NCI-H345 (cell line): ENCODE measurements at places on chromosomes 3 and 15.
A peak's percentile ranks its signal among the peaks of the same experiment; 100 is the strongest.

DNA sequence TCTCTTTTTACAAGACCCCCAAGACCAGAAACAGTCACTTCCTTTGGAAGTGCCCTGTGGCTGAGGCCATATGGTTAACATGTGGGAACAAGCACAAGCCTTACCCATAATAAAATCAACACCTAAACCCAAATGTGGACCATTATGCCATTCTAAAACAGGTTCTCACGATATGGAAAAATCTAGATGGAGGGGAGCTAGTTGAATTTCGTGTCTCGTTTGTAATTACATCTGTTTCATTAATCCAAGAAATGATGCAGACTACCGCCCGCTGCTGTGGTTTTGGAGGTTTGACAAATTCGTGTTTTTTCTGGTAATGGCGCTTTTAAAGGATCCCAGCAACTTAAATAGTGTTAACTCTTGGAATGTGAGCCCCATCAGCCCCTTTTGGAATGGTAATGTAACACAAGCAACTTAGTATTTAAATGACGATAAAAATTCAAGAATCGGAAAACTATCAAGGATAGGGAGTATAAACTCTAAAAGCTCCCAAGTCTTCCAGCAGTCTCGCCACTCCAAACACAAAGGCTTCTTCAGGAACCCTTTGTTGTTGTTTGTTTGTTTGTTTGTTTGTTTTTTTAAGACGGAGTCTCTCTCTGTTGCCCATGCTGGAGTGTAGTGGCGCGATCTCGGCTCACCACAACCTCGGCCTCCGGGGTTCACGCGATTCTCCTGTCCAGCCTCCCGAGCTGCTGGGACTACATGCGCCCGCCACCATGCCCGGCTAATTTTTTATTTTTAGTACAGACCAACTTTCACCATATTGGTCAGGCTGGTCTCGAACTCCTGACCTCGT lies 1.1 kb downstream of the CNBP start:
- DNase-seq, result no peak

DNA sequence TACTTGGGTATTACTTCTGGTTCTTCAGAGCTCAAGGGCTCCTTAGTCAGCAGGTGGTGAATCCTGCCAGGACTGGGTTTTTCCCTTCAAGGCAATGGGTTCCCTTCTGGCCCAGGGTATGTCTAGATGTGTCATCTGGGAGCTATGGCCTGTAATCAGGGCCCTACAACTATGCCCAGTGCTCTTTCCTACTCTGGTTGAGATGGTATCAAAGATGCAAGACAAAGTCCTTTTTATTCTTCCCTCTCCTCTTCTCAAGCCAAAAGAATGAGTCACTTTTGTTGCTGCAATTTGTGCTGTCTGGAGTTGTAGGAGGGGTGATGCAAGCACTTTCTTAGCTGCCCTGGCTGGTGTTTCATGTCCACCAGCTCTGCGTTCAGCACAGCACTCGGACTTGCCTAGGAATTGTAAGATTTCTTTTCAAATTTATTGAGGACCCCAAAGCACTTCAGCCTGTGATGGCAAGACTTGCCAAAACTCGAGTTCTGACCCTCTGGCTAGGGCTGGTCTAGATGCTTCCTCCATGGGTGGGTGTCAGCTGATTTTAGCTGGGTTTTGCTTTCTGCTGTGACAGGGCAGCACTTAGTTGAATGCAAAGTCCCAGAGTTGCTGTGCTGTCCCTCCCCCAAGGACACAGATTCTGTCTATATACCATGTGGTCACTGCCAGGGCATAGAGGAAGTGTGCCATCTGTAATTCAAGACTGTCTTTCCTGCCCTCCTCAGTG lies 129.2 kb upstream of the CBLB start:
- no peak for DNase-seq

GRCh38 chr3:115388166-115388565 lies 235.1 kb upstream of the GAP43 start:
- no peak for DNase-seq

DNA sequence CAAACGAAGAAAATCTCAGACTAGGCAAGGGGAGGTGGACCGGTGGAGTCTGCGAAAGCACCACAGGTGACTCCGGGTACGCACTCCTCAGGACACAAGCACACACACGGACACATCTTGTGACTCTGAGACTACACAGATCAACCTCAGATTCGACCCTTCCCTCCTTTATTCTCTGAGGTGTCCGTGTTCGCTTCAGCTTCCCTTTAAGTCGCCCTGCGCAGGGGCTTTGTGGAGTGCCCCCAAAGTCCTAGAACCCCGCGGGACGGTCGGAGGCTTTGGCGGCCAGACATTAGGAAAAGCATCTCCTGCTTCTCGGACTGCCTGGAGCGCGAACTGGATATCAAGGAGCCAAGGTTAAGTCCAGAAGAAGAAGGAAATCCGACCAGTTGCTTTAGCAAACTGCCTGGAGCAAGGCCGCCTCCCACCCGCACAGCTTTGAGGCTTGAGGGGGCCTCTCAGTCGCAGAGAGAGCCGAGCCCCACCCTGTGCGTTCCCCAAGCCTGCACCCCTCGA lies 730 bp downstream of the DGKG start:
- no peak for DNase-seq

- DNase-seq, result no peak
Measured at GRCh38 chr15:100097342-100098127, 244.2 kb downstream of the ADAMTS17 start.

GRCh38 chr3:45771831-45772230 lies 24.5 kb downstream of the SLC6A20 start:
- DNase-seq, result no peak

GRCh38 chr3:185479373-185479945 lies 19.4 kb downstream of the TMEM41A start:
- no peak for DNase-seq

- DNase-seq, result no peak
Measured at GRCh38 chr3:81530180-81530939, 231.1 kb downstream of the GBE1 start.

DNA sequence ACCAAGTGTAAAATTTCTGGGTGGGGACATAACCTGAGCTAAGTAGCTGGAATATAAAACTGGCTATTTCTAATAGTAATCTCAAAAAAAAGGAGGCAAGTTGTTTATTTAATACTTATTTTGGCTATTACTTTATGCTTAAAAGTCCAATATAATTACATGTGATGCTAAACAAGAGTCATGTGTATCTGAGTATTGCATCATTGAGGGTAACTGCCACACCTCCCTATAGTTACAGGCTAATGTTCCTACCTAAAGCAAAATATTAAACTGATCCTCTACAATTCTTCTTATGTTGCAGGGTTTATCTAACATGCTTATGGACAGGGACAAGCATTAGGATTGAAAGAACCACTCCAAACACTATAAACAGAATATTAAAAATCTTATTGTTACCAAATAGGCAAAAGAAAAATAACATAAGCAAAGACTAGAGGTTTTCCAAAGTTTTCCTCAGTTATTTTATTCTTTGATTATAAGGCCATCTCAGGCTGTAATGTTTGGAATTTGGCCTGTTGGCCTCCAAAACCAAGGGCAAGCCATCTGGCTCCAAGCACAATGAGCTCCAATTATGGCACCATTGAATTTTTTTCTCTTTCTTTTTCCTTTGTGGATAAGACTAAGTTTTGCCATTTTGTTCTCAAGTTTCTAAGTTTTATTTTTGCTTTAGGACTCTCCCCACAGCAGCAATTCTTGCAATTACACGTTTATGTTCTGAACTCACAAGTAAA lies 75.8 kb upstream of the ABI3BP start:
- DNase-seq, result no peak

DNA sequence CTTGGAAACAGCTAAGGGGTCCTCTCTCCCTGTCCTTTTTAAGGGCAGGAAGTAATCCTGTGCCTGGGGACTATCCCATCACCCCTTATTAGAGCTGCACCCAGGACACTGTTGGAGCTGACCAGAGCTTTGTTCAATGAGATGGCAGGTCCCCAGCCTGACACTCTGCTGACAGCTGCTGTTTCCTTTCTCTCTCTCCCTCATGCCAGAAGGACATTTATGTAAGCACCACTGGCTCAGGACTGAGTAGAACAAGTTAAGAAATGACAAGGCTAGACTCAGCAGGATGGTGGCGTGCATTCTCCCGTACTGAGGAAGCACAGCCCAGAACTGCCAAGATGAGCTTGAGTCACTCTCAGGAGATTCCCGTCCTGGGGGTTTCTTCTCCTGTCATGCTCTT lies 17.3 kb downstream of the GJD2 start:
- no peak for DNase-seq

DNA sequence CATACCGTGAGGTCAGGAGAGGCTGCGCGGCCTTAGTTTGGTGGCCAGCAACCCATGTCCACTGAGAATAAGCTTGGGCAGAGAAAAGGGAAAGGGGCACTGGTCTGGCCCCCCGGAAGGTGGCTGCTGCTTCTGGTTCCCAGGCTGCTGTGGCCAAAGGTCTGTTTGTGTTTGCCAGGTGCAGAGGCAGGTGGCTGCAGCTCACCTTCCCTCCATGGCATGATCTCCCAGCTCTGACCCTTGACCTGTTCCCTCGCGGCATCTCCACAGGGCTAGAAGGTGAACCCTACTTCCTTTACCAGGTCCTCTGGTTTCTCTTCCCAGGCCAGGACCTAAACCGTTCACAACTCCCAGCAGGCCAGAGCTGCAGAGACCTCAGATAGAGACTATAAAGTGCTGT lies 13.8 kb downstream of the VPS18 start:
- DNase-seq, result no peak

- DNase-seq, result no peak
Measured at GRCh38 chr15:39999538-40000200, 39.3 kb downstream of the SRP14 start.

DNA sequence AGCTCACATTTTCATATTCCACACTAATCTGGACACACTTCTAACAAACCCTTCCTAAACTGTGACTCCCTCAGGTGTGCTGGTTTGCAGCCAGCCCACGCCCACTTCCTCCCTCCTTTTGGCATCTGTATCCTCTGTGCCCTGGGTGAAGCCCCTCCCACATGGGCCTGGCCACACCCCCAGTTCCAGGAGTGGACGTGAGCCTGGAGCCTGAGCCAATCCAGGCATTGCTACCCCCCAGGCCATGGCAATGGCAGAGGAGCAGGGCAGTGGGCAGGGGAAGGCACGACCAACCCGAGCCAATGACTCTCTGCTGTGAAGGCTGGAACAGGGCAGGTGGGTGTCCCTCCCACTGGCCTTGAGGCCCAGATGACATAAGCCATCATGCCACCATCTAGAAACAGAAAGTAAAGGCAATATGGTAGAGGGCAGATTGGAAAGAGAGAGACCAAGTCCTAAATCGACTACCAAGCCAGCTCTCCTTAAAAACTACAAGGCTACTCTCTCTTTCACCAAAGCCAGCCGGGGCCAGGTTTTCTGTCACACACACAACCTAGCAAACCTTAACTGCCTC lies 18.6 kb downstream of the FAM174B start:
- DNase-seq, result peak; percentile 62
